ENCODE measurements at places on chromosomes 7 and 10. TPM values are rescaled to one million over a fixed set of nuclear protein-coding genes. Genes with fewer than 3 reads are reported as not detected.

ICA1 gene
- 0.66 TPM for total RNA-seq

TMEM140 gene
- 0.64 TPM for total RNA-seq

TEX47 gene
- total RNA-seq = not detected

TUBAL3 gene
- 0.24 TPM for total RNA-seq

RBM28 gene
- total RNA-seq = 53.9 TPM

EVX1 gene
- 0.19 TPM for total RNA-seq

RASA4B gene
- 0.70 TPM for total RNA-seq

CALHM1 gene
- total RNA-seq = not detected

ZNF485 gene
- 1.7 TPM for total RNA-seq

OR6V1 gene
- not detected for total RNA-seq

SHTN1 gene
- total RNA-seq = 26.4 TPM

ENTPD7 gene
- total RNA-seq = 11.5 TPM

UTF1 gene
- not detected for total RNA-seq

SDK1 gene
- total RNA-seq = 0.50 TPM

OR6B1 gene
- not detected for total RNA-seq

PLAU gene
- 87.2 TPM for total RNA-seq

ACHE gene
- total RNA-seq = 2.6 TPM

PRSS37 gene
- not detected for total RNA-seq

H2BK1 gene
- not detected for total RNA-seq

LRRC18 gene
- not detected for total RNA-seq

COL28A1 gene
- 0.85 TPM for total RNA-seq

CRTAC1 gene
- 1.7 TPM for total RNA-seq

CCDC136 gene
- 2.2 TPM for total RNA-seq

KMT2C gene
- 6.1 TPM for total RNA-seq

C7orf57 gene
- 0.35 TPM for total RNA-seq

STEAP2 gene
- 4.9 TPM for total RNA-seq

GPC2 gene
- total RNA-seq = 0.39 TPM

GLRX3 gene
- total RNA-seq = 220 TPM

COL17A1 gene
- total RNA-seq = 2.2 TPM

DRGX gene
- not detected for total RNA-seq

OLAH gene
- 1.0 TPM for total RNA-seq

HOXA5 gene
- total RNA-seq = 4.8 TPM

PILRA gene
- total RNA-seq = 3.3 TPM

IFIT1B gene
- not detected for total RNA-seq

MTG1 gene
- 47.9 TPM for total RNA-seq

ZNF511 gene
- total RNA-seq = 75.5 TPM

THSD7A gene
- total RNA-seq = 1.8 TPM

RPEL1 gene
- not detected for total RNA-seq

SLC39A12 gene
- total RNA-seq = not detected

PTN gene
- total RNA-seq = not detected

ADRB1 gene
- total RNA-seq = 1.1 TPM

ANKRD7 gene
- 0.30 TPM for total RNA-seq

RUFY2 gene
- total RNA-seq = 9.8 TPM

SEM1 gene
- total RNA-seq = 322 TPM
